ENCODE measurements at places on chromosomes 7 and 10.
A peak's percentile ranks its signal among the peaks of the same experiment; 100 is the strongest.

- no peak for DNase-seq
These were observed 229.7 kb downstream of the CDK14 start for GRCh38 chr7:90825779-90826178.

- DNase-seq = no peak
These were observed 39.8 kb upstream of the LANCL2 start for GRCh38 chr7:55325371-55325792.

- no peak for DNase-seq
These were observed 5.1 kb upstream of the NAMPT start for GRCh38 chr7:106289848-106290247.

DNA sequence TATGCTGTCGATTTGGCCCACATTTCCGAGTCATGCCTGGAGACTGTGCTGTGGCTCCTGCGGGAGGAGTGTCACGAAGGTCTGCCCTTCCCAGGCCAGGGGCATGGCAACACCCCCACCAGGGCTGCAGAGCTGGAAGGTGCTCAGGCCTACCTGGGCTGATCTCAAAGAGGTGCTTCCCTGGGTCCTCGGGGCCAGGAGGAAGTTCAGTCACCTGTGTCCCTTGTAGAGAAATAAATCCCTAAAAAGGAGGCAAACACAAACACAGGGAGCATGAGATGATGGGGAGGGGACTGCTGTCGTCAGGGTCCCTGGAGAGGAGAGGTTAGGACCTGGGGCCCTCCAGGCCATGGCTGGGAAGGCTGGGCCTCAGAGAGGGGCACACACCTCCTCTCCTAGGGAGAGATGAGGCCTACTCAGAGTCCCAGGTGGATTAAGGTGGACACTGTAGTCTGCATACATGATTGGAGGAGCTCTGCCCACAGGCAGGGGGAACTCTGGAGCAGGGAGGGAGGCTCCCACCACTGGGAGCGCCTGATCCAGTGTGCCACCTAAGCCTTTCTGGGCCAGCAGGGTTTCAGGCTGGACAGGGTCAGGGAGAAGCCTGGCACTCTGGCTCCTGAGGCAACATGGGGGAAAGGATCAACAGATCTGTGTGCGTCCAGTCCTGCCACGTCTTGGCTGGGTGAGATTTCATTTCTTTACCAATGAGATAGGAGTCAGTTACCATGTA, 49.4 kb downstream of the ARHGAP22 start:
- DNase-seq = no peak

GRCh38 chr7:87220026-87220733, 648 bp upstream of the TMEM243 start:
- peak; percentile 80 for DNase-seq

DNA sequence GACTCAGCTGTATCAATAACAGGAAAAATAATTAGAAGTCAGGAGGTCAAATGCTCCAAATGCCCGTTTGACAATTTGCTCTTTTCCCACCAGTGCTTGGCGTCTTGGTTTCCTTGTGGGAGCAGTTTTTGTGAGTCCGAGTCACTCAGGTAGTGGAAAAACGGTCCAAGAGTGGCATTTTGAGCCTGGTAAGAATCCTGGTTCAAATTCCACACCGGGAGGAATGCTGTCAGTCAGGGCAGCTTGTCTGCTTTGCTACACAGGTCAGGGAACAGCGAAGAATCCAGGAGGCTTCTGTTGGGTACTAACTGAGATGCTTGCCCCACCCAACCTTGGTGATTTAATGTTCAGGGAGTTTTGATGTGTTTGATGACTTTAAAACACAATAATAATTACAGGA, 209.5 kb downstream of the HERPUD2 start:
- no peak for DNase-seq

DNA sequence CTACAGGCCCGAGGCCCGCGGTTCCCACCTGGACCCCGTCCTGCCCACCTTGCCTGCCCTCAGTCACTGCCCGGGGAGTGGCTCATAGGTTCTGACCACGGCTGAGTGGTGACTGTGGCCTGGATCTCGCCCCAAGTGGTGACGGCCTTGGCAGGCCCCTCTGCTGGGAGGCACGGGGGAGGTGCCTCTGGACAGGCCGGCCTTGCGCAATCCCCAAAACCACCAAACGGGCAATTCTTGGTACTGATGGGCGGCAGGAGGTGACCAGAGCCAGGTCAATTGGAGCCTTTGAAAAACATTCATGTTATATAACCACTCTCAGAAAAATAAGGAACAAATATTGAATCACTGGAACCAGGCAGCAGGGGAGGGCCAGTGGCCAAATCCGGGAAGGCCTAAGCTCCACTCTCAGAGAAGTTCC, 83.4 kb downstream of the PRKAG2 start:
- no peak for DNase-seq

- DNase-seq = no peak
These were observed 166.9 kb upstream of the PRSS1 start for GRCh38 chr7:142582351-142582750.

GRCh38 chr7:28503396-28503795, 91.1 kb downstream of the CREB5 start:
- no peak for DNase-seq

DNA sequence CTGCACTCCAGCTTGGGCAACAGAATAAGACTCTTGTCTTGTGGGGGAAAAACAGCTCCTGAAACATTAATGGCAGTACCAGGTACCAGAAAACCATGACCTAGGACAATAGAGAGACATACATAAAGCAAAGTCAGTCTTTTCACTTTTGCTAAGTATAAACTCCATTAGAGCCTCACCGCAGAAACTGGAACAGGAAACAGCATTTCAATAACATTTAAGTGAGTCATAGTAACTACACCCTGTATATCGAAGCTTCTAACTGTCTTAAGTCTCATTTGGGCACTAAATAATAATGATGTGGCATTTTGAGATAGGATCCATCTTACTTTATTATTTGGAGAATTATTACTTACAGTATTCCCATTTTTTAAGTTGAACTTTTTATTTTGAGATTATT, 517.8 kb upstream of the CELF2 start:
- no peak for DNase-seq

DNA sequence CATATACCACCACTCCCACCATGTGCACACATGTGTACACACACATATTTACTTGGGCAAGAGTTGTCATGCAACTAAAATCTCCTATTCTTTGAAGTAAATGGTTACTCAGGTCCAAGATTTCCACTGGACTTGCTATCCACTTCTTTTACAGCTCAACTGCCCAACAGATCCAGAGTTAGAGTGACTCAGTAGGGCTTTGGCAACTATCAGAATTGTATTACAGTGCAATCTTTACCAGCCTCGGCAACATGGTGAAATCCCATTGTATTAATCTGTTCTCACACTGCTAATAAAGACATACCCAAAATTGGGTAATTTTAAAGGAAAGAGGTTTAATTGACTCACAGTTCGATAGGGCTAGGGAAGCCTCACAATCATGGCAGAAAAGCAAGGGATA, 51.9 kb upstream of the ABLIM1 start:
- DNase-seq = no peak

DNA sequence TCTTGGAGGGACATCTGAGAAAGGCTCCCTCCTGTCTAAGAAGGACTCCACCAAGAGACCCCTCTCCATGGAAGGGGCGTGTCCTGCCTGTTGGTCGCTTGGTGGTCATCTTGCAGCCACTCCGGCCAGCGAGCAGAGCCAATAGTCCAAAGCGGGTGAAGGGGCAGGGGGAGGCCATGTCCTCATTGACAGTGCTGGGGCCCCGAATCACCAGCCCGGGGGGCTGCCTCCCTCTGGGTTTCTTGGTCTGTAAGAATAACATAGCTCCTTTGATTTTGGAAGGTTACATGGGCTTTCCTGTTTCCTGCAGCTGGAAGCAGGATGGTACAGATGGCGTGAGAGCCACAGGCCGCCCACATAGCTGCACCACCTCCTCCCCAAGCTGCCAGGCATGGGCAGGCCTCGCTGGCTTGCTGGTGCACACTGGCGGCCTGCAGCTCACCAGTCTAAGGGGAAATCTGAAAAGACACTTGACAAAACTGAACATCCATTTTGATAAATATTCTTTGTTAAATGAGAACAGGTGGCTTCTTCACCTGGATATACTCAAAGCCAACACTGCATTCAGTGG, 105.8 kb downstream of the ARHGAP22 start:
- DNase-seq = no peak

DNA sequence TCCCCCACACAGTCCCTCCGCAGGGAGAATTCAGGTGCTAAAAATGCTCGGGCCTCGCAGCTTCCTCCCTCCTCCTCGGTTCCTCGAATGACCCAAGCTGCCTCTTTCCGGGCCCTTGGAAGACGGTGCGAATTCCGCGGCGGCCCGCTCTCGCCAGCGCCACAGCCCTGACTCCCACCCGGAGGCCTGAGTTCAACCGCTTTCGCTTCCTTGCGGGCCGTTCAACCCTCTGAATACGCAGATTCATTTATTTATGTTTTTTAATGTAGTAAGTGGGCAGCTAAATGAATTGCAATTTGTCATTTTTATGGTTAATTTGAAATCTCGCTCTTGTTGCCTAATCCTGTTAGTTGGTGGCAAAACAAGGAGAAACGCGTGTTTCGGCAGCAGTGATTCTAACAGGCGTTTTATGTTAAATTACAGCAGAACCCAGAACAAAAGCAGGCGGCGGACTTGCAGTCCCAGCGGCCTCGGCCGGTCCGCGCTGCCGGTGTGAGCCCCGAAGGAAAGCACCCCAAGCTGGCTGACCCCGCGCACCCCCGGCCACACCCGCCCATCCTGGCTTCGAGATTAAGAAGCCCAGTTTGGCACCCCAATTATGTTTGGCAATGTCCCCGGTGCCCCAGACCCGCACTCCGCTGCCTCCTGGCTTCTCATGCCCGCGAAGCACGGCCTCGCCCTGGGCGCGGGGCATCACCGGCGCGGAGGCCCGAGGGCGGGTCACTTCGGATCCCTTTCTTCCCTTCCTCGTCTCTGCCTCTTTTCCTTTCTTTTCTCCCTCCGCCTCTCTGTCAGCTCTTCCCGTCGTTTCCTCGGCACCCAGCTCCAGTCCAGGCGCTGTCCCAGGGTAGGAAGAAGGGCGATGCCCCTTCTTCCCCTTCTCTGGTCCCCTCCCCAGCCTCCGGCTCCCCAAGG, 75.9 kb downstream of the INSIG1 start:
- no peak for DNase-seq

GRCh38 chr7:2169923-2170575, 62.7 kb downstream of the MAD1L1 start:
- DNase-seq = no peak

GRCh38 chr7:57529931-57530330, 80.0 kb downstream of the ZNF716 start:
- DNase-seq = no peak

DNA sequence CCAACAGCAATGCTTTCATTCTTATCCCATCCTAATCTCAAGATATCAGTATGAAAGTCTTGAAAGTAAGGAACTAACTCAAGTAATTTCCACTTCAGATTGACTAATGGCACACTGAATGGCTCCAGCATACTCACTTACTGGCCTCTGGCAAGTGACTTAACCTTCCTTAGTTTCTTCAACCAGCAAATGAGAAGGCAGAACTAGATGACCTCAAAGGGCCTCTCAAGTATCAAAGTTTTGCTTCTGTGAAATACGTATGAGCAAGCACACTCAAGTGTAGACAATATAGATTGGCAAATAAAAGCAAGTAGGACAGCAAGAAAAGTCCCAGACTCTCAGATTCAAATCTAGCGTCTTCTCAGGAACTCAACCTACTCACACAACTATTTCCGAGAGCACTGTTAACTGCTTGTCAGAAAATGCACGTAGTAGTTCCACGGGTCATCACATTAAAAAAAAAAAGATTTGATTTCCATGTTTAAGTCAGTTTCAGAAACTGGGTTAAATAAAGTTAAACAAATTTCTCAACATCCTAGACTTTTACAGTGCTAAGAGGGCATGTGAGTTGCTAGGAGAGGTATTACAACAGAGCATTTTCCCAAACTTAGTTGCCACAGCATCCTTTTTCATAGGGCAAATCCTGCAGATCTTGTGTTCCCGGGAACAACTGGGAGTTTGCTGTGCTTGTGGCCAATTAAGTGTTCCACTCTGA, 276.9 kb upstream of the KLF14 start:
- DNase-seq = no peak

DNA sequence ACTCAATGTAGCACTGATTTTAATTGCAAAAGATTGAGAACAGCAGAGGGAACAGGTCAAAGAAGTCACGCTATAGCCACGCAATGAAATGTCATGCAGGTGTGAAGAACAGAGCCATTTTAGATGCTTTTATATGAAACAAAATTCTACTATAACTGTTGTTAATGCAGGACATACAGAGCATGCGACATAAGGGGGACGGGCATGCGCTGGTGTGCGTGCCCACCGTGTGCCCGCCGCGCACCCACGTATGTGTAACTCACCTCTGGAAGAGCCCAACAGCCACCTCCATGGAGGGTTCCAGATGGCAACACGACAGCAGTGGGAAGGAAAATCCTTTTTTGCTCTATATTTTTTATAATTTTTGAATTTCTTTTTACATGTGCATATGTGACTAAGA, 410.0 kb upstream of the RNF32 start:
- DNase-seq = no peak

- DNase-seq = no peak
These were observed 4.0 kb upstream of the CREB5 start for GRCh38 chr7:28408105-28408959.

GRCh38 chr7:159026271-159027055, 118.2 kb downstream of the VIPR2 start:
- no peak for DNase-seq

GRCh38 chr10:96646751-96647166, 59.9 kb upstream of the TM9SF3 start:
- no peak for DNase-seq

- DNase-seq = no peak
These were observed 338.3 kb downstream of the ETV1 start for GRCh38 chr7:13651167-13651566.

- no peak for DNase-seq
These were observed 780.3 kb downstream of the SUGCT start for GRCh38 chr7:40915071-40915470.

GRCh38 chr10:113753020-113753692, 1.7 kb downstream of the PLEKHS1 start:
- DNase-seq = no peak

- no peak for DNase-seq
These were observed 274.7 kb downstream of the HDAC9 start for GRCh38 chr7:18770154-18770811.

- no peak for DNase-seq
These were observed 293.3 kb upstream of the KLF14 start for GRCh38 chr7:131027287-131027773.

GRCh38 chr10:76432016-76433012, 1000.9 kb downstream of the LRMDA start:
- no peak for DNase-seq

- DNase-seq = no peak
These were observed 48.9 kb downstream of the ZNF503 start for GRCh38 chr10:75352650-75353049.

- DNase-seq = no peak
These were observed 19.1 kb downstream of the ABLIM1 start for GRCh38 chr10:114638821-114639625.

DNA sequence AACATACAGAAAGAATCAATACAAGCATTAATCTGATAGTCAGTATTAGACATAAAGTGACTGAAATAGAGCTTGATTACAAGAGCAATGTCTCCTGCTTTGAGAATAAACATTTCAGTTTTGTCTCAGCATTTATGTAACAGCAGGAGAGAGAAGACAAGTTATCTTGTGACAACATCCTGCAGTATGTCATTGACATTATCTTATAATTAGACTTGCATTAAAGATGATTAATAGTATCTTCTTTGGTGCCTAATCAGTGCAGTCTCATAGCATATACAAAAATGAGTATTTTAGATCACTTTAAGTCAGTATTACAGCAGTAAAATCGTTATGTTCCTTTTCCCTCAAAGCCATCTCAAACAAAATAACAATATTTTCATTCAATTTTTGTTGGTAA, 436.1 kb upstream of the ETV1 start:
- no peak for DNase-seq

- no peak for DNase-seq
These were observed 475.6 kb upstream of the KLF6 start for GRCh38 chr10:4260483-4261124.

GRCh38 chr7:106110885-106111654, 1.0 kb downstream of the SYPL1 start:
- no peak for DNase-seq

Data from stimulated activated CD4-positive, alpha-beta T cell treated with anti-CD3 and anti-CD28 coated beads, TNF-alpha, amount 100 ng/mL, for 48 hours (primary cell).